ENCODE measurements at places on chromosomes 5 and 9. TPM values are rescaled to one million over a fixed set of nuclear protein-coding genes. Genes with fewer than 3 reads are reported as not detected.
A peak's percentile ranks its signal among the peaks of the same experiment; 100 is the strongest.

The PLCXD3 gene
- 1.3 TPM for total RNA-seq

The SYNPO gene
- total RNA-seq, result 10.0 TPM

The SLC35A4 gene
- total RNA-seq, result 99.6 TPM

The CDH18 gene
- not detected for total RNA-seq

The DMRT3 gene
- not detected for total RNA-seq

The HRCT1 gene
- total RNA-seq, result 0.33 TPM

The IL13 gene
- not detected for total RNA-seq

- no peaks in the 10 kb centered on the region for H3K27me3 ChIP-seq
- no peak overlapping the region for H3K4me3 ChIP-seq
- no peak for DNase-seq
- no peaks in the 10 kb centered on the region for H3K36me3 ChIP-seq
These were observed 17.9 kb downstream of the DUSP1 start for GRCh38 chr5:172753101-172753500.

GRCh38 chr5:41751867-41752266 lies 118.4 kb downstream of the OXCT1 start:
- no peaks in the 10 kb centered on the region for H3K36me3 ChIP-seq
- H3K4me1 ChIP-seq, result no peaks in the 10 kb centered on the region
- no peak for DNase-seq
- no peak overlapping the region for H3K4me3 ChIP-seq

DNA sequence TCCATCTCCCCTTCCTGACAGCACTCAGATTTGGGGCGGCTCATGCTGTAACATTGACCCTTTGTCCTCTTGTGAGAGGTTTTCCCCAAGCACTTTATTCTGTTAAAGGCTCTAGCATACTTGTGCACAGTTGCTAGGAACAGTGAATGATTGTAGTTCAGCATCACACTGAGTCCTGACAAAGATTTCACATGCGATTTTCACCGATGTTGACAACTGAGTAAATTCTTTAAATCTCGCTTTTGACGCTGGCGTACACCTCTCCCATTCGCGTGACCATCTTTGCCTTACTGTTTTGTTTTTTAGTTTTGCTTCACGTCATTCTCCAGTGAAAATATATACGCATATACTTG lies 780 bp downstream of the CDC37L1 start:
- H3K36me3 ChIP-seq, result peaks cover 10% of the 10 kb centered on the region
- H3K4me1 ChIP-seq, result peaks cover 20% of the 10 kb centered on the region

GRCh38 chr5:61638476-61638875 lies 306.4 kb downstream of the ZSWIM6 start:
- no peaks in the 10 kb centered on the region for H3K36me3 ChIP-seq
- H3K27ac ChIP-seq, result no peak overlapping the region
- H3K27me3 ChIP-seq, result no peaks in the 10 kb centered on the region
- peaks cover 7% of the 10 kb centered on the region for H3K4me1 ChIP-seq

DNA sequence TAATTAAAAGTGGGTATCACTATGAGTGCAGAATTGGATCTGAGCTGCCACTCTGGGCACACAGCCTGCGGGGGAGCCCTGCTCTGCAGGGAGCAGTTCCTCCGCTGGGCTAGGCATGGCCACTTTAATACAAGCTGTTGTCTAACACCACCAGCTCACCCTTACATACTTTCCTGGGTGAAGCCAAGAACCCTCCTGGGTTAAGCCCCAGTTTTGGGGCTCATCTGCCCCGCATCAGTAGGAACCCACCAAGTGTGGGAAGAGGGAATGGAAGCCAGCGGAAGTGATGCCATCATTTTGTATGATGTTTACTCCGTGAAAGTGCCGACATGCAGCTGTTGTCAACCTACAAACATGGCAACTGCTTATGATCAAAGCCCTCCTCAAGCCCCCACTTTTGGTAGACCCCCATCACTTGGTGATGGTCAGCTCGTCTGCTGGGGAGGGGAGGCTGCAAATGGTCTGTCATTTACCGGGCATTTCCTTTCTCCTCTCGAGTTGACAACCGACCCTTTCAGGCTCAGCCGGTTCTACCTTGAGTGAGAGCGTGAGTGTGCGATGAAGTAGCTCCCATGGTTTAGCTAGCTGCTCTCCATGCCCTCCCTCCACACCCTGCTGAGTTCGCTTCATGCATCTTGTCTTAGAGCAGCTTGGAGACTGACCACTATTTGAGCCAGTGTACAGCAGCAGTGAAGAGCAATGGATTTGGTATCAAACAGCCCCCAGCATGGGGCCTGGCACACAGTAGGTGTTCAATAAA lies 95.3 kb upstream of the IER5L start:
- no peak overlapping the region for H3K27ac ChIP-seq
- DNase-seq, result no peak
- no peaks in the 10 kb centered on the region for H3K4me1 ChIP-seq
- no peaks in the 10 kb centered on the region for H3K27me3 ChIP-seq
- no peak overlapping the region for H3K4me3 ChIP-seq

DNA sequence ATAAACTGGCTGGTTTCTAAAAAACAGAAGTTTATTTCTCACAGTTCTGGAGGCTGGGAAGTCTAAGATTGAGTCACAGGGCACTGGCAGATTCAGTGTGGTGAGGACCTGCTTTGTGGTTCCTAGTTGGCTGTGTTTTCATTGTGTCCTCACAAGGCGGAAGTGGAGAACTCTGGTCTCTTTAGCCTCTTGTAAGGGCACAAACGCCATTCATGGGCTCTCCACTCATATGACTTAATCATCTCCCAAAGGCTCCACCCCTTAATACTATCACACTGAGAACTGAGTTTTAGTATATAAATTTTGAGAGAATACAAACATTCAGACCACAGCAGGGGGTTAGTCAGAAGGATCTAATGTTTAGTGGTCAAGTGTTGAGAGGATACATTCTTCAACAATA lies 208.2 kb downstream of the SEC61B start:
- H3K27me3 ChIP-seq, result no peaks in the 10 kb centered on the region
- no peak overlapping the region for H3K4me3 ChIP-seq
- no peak overlapping the region for H3K27ac ChIP-seq

DNA sequence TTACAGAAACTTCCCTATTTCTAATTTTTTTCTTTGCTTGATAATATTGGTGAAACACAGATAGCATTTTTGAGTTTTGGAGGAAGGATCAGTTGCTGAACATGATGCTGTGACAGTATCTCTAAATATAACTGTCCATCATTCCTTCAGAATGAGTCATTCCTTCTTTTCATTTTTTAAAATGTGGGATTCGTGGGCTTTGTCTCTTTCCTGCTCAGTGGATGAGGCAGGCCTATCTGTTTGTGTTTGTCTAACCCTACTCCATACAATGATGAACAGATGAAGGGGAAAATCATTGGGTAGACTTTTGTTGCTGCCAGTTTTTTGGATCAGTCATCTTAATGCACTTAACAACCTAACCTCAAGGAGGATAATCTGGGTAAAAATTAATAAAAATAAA lies 15.7 kb upstream of the OR13C8 start:
- H3K36me3 ChIP-seq, result no peaks in the 10 kb centered on the region
- no peak overlapping the region for H3K4me3 ChIP-seq
- no peaks in the 10 kb centered on the region for H3K27me3 ChIP-seq

GRCh38 chr5:53110156-53110555 lies 599 bp upstream of the MOCS2 start:
- peaks cover under 1% of the 10 kb centered on the region for H3K36me3 ChIP-seq
- H3K4me1 ChIP-seq, result peaks cover 10% of the 10 kb centered on the region
- DNase-seq, result no peak
- H3K27ac ChIP-seq, result peak overlapping the region; percentile 53
- H3K27me3 ChIP-seq, result no peaks in the 10 kb centered on the region
- H3K4me3 ChIP-seq, result peak overlapping the region; percentile 79

GRCh38 chr9:35500130-35500748 lies 10.3 kb downstream of the RUSC2 start:
- no peaks in the 10 kb centered on the region for H3K36me3 ChIP-seq
- DNase-seq, result no peak
- no peak overlapping the region for H3K4me3 ChIP-seq
- no peaks in the 10 kb centered on the region for H3K27me3 ChIP-seq

DNA sequence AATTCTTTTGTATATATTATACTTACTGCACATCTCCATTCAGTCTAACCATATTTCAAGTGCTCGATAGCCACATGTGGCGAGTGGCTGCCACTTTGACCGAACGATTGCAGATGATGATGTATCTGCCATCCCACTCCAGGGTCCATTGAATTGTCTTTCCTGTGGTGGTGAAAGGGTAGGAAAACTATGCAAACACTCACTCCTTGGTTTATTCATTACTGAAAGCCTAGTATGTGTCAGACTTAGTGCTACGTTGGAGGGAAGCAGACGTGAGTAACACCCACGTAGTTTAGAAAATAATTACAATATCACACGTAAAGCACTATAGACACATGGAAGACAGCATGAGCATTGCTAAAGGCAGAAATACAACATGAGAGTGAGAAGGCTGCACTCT lies 353.7 kb downstream of the CSNK1G3 start:
- DNase-seq, result no peak
- H3K4me3 ChIP-seq, result no peak overlapping the region
- H3K27me3 ChIP-seq, result no peaks in the 10 kb centered on the region
- peaks cover 20% of the 10 kb centered on the region for H3K4me1 ChIP-seq
